Cardiac fibroblast (primary cell): ENCODE measurements at places on chromosomes 4 and X.
A peak's percentile ranks its signal among the peaks of the same experiment; 100 is the strongest.

DNA sequence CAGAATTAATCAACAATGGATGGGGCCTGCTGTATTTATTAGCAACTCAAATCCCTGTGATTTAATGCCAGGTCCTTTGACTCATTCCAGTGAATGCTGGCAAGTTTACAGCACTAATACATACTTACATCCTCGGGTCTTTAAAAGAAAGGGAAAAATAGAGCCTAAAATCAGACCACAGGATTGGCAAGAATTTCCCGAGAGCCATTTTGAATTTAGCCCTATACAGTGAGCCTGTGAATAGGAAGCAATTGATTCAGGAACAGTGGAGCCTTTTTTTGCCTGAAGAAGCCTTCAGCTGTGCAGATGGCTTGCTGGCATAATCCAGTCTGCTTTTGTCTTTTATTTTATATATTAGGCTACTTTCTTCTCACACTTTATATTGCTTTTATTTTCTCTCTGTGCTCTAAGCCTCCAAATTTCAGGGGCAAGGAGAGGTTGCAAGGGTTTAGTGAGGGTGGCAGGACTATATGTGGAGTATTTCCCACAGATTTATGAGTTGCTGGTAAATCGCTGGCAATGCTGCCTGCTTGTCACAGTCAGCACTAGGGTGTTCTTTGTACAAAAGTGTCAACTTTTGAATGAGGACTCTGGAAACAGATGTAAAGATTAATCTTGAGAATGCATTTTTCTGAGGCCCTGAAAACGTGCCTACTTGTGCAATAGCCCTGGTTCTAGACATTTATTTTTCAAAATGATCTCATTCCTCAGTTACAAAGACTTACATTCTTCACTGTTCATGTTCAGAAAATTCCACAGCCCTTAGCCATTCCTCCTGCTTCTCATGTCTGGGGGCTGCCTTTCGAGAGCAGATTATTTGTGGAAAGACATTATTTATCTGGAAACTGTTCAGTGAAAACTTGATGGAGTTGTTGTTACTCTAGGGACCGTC, 303.5 kb downstream of the SPRY1 start:
- peak; percentile 97 for DNase-seq

- no peak for DNase-seq
Observed at GRCh38 chr4:187501731-187502130, 493.8 kb upstream of the ZFP42 start.

DNA sequence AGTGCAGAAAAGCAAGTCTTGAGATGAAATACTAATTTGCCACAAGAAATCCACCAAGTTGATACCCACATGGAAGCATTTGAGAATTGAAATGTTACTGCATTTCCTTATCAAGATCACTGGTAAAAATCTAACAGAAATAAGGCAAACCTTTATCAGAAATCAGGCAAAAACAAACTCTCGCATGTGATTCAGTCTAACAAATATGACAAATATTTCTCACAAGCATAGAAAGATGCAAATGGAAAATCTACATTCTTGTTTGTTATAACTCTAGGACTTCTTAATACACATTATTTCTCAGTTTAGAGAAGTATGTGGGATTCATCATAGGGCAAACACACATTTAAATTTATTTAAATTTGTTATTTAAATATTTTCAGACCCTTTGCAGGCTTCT, 52.9 kb downstream of the TXK start:
- no peak for DNase-seq

DNA sequence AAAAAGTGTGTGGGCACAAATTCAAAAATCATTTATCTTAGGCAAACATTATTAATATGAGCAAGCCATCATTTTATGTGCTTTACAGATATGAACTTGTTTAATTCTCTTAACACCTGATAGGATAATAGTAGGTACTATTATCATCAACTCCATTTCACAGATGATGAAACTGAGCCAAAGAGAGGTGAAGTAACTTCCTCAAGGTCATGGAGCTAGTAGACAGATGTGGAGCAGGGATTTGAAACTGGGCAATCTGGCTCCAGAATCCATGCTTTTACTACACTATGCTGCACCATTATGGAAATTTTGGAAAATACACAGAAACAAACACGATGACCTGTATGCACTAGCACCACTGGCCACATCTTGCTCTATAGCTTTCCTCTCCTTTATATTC, 1.0 kb upstream of the PIN4 start:
- DNase-seq = no peak

DNA sequence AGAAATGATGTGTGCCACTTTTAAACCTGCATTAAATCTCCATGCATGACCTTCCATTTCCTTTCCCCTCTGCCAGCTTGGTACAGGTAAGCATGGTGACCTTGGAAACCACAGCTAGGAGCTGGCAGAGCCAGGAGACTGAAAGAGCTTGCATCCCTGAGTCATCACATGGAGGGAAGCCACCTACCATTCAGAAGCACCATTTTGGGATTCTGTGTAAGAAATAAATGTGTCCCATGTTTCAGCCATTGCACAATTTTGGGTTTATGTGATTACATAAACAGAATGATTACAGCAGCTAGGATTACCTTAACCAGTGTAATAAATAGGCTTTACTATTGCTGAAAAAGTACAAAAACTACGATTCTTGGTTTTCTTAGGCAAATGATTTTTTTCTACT, 17.3 kb upstream of the CCDC149 start:
- no peak for DNase-seq

DNA sequence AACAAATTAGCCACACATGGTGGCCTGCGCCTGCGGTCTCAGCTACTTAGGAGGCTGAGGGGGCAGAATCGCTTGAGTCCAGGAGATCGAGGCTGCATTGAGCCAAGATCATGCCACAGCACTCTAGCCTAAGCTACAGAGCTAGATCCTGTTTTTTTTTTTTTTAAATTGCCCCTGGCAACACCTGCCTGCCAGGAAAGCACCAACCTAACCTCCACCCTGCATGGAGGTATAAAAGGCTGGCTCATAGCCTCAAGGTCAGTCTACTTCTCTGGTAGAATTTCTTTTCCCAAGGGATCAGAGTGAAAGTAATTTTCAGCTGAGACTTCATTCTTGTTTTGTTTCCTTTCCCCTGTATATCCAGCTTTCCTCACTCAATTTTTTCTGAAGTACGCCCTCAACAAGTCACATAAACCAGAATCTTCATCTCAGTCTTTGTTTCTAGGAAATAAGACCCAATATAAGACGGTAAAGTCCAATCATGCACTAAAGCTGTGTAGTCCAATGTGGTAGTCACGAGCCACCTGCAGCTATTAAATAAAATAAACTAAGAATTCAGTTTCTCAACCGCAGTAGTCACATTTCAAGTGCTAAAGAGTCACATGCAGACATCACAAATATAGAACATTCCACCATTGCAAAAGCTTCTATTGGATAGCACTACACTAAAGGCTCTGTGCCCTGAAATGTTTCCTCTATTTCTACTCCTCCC, 113.3 kb downstream of the HPGD start:
- DNase-seq = no peak

DNA sequence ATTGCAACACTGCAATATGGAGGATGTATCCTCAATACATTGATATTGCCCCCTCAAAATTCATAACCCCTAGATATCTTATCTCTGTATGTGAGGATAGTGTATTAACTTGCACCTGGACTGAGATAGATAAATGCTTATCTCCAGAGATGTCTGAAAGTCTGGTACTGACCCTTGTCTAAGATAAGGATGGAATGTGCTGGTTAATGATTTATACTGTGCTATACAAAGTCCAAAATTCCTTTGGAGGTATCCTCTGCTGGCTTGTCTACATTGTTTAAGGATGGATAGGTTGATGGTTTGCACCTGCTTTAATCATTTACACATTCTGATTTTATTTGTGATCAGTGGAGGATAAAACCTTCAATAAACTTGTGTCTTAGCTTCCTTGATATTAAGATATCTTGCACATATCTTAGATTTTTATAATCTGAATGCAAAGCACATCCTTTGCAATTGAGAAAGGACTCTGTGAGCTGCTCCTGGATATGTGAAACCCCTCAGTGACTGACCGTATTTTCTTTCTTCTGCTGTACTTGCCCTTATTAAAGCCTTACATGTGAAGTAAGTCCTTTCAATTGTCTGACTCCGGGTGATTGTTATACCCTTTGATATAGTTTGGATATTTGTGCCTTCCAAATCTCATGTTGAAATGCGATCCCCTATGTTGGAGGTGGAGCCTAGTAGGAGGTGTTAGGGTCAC, 430.3 kb upstream of the MAOA start:
- no peak for DNase-seq

GRCh38 chrX:81336455-81337152, 134.7 kb downstream of the SH3BGRL start:
- no peak for DNase-seq

DNA sequence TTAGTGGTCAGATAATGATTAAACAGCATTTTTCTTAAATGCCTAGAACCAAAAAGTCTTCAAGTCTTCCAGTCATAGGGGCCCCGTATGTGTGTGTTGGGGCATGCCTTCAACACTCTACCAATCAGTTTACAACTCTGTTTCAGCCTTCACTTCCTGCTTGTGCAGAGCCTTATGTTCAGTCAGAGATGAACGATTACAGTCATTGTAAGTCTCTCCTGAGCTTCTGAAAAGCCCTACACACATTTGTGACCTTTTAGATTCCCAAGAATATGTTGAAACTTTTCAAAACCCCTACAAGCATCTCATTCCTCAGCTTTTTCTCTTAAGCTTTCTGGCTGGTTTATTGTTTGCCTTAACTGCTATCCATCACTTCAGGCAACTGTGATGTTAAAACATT, 591.2 kb downstream of the ZNF674 start:
- DNase-seq = no peak

GRCh38 chr4:182263562-182263961, 20.4 kb downstream of the TENM3 start:
- DNase-seq = no peak

- no peak for DNase-seq
Observed at GRCh38 chr4:112517067-112517634, 1.2 kb upstream of the NEUROG2 start.

- no peak for DNase-seq
Observed at GRCh38 chrX:74902806-74903205, 22.4 kb downstream of the NEXMIF start.

GRCh38 chr4:125573368-125573767, 258.6 kb downstream of the FAT4 start:
- no peak for DNase-seq

DNA sequence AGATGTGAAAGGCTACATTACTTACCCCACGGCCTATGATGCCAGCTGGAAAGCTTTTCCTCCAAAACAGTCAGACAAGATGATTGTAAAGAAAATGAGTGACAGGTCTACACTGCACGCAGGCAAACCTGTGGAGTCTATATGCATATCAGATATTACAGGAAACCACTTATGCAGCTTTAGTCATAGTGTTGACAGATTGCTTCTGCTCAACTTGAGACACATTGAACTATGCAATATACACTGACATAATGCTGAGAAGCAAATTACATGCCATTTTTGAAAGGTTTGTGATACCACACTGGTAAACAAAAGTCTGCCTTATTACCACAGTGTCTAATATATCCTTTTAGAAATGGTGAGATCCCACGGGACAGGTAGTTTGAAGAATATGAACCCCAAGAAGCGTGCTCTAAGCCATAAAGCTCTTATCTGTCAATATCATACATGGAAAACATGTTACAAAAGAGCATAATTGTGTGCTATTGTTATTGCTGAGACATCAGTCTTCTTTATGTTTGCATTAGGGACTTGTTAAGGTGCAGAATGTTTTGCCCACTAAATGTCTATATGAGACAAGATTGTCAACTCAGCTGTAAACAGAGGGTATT, 1835.8 kb upstream of the TENM3 start:
- no peak for DNase-seq

- no peak for DNase-seq
Observed at GRCh38 chr4:85151371-85151770, 184.9 kb upstream of the WDFY3 start.

- DNase-seq = peak; percentile 83
Observed at GRCh38 chr4:17066972-17067371, 168.5 kb upstream of the LDB2 start.

- DNase-seq = peak; percentile 86
Observed at GRCh38 chr4:24657768-24658617, 73.6 kb upstream of the DHX15 start.

- DNase-seq = no peak
Observed at GRCh38 chr4:15965325-15965724, 2.4 kb upstream of the FGFBP2 start.

- DNase-seq = no peak
Observed at GRCh38 chr4:8666581-8666980, 74.0 kb downstream of the CPZ start.

GRCh38 chr4:173281406-173282255, 52.5 kb downstream of the HMGB2 start:
- no peak for DNase-seq

DNA sequence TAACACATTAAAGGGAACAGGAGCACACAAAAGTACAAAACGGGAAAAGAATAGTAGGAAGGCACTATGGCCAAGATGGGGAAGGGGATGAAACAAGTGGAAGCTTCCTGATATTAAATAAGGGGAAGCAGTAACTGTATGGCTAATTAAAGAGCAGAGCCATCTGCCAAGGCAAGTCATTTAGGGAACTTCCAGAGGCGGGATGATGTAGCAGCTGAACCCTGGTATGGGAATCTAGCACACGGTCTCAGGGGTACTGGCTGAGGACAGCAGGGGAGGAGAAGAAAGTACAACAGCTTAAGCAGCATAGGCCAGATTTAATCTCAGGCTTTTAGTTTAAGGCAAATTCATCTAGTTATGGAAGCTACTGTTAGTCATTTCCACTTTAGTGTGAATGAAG, 59.1 kb downstream of the IGFBP7 start:
- DNase-seq = peak; percentile 69
